Psoas muscle (tissue), 8 donors: ENCODE measurements at places on chromosomes 13 and 19. TPM values are rescaled to one million over a fixed set of nuclear protein-coding genes. Genes with fewer than 3 reads are reported as not detected.

DNA sequence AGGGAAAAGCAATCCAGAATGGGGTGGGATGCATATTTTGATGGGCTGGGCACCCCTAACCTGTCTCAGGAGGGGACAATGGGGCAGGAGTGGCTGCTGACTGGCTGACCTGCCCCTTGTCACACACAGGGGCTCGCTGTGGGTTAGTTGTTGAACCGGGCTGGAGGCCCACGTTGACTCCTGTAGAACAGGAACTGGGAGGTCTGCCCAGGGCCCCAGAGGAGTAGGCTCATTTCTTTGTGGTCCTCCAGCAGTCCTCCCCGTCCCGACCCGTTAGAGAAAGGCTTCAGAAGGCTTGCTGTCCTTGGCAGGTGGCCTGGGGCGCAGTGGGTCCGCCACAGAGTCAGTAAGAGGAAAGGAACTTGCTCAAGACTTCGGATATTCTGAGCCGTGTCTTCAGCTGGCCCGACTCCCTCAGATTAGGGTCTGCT, 70.1 kb downstream of the COL4A1 start:
- DNase-seq: peak; percentile 57

DNA sequence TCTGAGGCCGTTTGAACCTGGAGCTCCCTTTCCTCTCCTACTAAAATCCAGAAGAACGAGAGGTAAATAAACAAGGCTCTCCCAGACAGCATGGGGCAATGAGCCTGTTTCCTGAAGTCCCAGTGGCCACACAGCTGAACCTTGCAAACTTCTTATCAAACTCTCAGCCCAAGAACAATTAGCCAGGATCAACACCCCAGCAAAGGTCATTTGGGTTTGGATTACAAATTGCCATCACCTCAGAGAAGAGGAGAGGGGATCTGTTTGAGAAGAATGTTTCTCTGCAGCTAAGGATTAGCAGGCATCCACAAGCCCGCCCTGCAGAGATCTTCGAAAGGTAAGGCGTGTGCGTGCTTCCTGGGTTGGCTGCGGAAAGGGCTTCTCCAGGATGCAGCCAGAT, 201.9 kb upstream of the SOX1 start:
- DNase-seq: no peak

GRCh38 chr19:28472843-28473242, 740.1 kb downstream of the UQCRFS1 start:
- no peak for DNase-seq

Gene IZUMO4
- 1.2 TPM for total RNA-seq

Gene KHSRP
- 148 TPM for total RNA-seq

- no peak for DNase-seq
These were observed 15.6 kb downstream of the NOTCH3 start for GRCh38 chr19:15185188-15185587.

GRCh38 chr13:23560571-23561089, 9.6 kb upstream of the TNFRSF19 start:
- no peak for DNase-seq

- no peak for DNase-seq
These were observed 53.6 kb upstream of the FARP1 start for GRCh38 chr13:98089246-98089645.

Gene TBXA2R
- 0.89 TPM for total RNA-seq

DNA sequence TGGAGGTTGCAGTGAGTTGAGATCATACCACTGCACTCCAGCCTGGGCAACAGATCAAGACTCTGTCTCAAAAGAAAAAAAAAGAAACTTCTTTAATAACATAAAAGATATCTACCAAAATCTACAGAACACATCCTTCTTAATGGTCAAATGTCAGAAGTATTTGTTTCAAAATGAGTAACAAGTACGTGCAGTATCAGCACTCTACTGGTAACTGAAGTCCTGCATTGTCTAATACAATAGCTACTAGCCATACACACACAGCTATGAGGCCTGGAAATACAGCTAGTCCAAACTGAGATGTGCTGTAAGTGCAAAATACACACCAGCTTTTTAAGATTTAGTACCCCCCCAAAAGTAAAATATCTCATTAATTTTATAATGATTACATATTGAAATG, 88.1 kb downstream of the TSC22D1 start:
- no peak for DNase-seq

DNA sequence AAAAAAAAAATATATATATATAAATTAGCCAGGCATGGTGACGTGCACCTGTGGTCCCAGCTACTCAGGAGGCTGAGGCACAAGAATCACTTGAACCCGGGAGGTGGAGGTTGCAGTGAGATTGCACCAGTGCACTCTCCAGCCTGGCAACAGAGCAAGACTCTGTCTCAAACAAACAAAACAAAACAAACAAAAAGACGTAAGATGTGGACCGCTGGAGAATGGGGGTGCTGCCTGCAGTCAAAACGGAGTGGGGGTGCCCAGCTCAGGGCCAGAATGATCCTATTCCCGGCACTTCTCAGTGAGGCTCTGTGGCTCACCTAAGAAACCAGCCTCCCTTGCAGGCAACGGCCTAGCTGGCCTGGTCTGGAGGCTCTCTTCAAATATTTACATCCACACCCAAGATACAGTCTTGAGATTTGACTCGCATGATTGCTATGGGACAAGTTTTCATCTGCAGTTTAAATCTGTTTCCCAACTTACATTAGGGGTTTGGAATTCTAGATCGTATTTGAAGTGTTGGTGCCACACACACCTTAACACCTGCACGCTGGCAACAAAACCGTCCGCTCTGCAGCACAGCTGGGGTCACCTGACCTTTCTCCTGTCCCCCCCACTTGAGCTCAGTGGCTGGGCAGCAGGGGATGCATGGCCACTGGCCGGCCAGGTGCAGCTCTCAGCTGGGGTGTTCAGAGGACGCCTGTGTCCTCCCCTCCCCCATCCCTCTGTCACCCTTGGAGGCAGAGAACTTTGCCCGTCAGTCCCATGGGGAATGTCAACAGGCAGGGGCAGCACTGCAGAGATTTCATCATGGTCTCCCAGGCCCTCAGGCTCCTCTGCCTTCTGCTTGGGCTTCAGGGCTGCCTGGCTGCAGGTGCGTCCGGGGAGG, at the start of gene F7:
Gene F7 (plus strand): TSS at position 760 of the 889 bp plus-strand sequence. CDS start 51 bp downstream, at position 811.
- no peak for DNase-seq

DNA sequence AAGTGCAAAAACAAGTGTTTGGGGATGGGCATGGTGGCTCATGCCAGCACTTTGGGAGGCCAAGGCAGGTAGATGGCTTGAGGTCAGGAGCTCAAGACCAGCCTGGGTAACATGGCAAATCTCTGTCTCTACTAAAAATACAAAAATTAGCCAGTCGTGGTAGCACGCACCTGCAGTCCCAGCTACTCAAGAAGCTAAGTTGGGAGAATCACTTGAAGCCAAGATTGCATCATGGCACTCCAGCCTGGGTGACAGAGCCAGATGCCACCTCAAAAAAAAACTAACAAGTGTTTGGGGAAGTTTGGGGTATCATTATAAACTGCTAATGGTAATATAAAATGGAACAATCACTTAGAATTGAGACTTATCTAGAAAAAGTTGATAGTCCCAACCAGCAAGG, 24.6 kb downstream of the XPO4 start:
- DNase-seq: no peak

DNA sequence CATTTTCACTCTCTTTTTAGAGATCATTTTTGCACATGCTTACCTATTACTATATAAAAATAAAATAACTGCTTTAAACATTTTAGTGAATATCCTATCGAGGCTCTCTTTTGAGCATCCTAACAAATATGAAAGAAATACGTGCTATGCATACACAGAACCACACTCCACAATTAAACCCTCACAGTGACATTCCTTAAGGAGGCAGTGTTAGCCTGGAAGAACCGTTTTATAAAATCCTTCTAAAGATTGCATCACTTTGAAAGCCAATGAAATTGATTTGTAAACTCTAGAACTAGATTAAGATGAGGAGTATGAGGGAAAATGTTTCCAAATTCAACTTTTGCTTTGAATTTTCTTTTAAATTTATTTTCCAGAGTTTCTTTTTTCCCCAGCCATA, 11.1 kb upstream of the ENOX1 start:
- no peak for DNase-seq

- DNase-seq: no peak
These were observed 33.6 kb downstream of the GJA3 start for GRCh38 chr13:20127262-20127561.

DNA sequence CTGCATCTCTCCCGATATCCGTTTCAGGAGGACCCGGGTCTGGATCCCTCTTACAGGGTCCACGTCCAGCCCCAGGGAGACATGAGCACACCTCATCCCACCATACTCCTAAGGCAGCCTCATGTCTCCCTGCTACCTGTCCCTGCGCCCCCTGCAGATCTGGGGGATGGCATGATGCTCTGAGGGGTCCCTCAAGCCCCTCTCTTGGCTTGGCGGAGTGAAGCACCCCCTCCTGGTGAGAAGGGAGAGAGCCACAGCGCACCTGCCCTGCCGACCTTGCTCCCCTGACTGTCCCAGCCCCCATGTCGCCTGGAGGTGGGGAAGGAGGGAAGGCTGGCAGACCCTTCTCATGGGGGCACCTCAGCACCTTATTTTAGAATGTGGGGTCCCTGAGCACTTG, 21.5 kb upstream of the ARHGEF7 start:
- no peak for DNase-seq

DNA sequence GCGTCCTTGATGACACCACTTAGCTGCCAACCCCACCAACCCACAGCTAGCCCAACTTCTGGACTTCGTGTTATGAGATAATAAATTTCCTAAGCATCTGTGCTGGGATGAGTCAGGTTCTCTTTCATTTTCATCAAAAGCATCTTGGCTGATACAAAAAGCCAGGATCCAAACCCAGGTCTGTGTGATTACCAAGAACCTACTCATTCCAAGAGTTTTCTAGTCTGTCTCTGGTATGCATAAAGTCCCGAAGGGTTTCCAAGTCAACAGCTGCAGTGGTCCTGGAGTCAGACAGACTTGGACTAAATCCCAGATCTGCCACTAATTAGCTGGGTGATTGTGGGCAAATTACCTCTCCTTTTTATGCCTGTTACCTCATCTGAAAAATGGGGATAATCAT, 55.5 kb upstream of the SERP2 start:
- no peak for DNase-seq

- DNase-seq: no peak
These were observed 28.7 kb upstream of the KCTD15 start for GRCh38 chr19:33767898-33768413.

DNA sequence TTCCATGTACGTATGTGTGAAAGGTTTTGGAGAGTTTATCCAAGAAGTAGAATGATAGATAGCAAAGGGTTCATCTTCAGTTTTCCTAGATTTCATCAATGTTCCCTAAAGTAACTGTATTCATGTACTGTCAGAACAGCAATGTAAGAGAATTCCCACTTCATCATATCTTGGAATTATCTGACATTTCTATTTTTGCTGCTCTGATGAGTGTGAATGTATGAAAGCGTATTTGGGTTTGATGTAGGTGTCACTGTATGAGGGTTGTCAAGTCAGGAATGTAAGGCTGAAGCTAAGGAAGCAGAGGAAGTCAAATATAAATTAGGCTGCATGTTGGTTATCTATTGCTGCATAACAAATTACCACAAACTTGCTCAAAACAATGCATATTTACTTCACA, 7.2 kb upstream of the KATNAL1 start:
- no peak for DNase-seq

DNA sequence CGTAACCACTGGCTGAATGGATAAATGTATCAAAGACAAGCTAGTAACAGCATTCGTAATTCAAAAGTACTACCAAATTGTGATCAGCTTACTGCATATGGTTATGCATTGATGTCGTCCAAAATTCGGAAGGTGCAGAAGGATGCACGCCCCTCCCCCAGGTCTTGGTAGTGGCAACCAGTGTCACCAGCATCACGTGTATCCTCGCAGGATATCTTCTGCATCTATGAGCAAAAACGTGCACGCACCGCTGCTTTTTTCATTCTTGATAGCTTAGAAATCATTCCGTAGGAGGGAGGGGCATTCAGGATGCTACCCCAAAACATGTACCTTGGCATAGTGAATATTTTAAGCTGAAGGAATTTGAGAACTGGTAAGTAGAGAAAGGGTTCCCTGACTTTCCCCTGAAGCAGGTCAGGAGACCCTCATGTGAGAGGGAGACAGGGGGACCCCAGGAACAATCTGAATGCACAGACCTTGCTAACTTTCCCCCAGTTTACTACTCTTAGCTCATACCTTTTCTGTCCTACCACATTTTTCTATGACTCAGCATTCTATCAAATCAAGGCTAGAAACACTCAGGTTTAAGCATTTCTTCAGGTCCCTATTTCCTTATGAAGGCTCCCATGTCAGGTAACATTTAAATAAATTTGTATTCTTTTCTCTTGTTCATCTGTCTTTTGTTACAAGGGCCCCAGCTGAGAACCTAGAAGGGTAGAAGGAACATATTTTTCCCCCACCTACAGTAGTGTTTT, 61.2 kb upstream of the TM9SF2 start:
- DNase-seq: no peak

GRCh38 chr19:13208672-13209483, 58.7 kb downstream of the IER2 start:
- peak; percentile 28 for DNase-seq

- no peak for DNase-seq
These were observed 322.0 kb upstream of the KLHL1 start for GRCh38 chr13:70430256-70430655.

- DNase-seq: no peak
These were observed 19.8 kb downstream of the EEF1AKMT1 start for GRCh38 chr13:20754009-20754408.

DNA sequence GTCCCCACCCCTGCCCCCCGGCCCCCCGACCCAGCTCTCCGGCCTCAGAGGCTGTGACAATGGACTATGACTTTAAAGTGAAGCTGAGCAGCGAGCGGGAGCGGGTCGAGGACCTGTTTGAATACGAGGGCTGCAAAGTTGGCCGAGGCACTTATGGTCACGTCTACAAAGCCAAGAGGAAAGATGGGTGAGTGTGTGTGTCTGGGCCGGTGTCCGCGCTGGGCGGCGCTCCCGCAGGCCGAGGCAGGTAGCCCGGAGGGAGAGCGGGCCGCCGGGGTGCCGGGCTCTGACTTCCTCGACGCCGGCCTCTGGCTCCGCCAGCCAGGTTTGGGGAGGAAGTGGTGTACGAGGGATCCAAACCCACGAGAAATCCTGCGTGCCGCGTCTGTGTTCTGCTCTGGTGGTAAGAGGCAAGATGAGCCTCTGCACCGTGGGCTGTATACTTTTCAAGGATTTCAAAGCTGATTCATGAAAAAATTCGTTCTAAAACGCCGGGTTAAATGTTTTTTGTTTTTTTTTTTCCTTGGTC, 718 bp downstream of the CDK8 start:
- peak; percentile 57 for DNase-seq

DNA sequence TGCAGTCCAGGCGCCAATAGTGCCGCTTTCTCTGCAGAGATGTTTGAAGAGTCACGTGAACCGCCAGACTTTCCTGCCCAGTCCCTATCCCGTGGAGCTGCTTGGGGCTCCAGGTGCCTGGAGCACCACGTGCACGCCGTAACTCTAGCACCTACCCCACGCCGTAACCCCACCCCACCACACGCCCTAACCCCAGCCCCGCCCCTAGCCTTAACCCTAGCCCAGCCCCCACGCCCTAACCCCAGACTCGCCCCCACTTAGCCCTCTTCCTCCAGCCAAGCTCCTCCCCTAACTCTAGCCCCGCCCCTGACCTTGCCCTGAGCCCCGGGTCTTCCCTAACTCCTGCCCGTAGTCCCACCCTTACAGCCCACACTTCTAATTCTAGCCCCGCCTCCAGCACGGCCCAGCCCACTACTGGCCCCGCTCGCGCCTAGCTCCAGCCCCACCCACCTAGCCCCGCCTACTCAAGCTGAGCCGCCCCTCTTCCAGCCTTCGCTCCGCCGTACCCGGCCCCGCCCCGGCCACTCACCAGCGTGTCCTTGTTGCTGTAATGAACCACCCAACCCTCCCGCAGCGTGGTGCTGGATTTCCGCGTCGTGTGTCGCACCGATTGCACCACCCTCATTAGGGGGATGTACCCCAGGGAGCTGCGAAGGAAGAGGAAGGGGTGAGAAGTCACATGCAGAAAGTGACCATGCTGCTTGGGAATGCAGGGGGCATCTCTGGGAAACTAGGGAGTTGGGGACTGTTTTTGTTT, 19.5 kb downstream of the PRKD2 start:
- DNase-seq: peak; percentile 94

Gene FZR1
- total RNA-seq: 24.3 TPM
